Coronary artery (tissue), 2 donors: ENCODE measurements at places on chromosomes 3 and 15.

DNA sequence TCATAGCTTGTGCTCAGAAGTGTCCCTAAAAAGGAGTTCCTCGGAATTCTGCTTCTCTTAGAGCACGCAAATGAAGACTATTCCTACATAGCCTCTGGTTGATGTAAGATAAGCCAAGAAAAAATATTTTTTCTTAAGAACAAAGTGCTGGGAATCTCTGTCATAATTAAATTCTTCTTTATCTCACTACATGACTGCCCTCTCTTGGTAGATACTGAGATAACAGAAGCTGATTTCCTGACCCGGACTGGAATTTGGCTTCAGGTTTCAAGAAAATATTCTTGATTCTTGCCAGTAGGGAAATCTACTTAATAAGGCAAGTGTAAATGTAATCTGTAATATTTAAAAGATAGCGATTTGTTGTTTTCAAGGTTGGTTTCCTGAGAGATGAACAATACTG lies 31.3 kb upstream of the SETMAR start:
- no peak for DNase-seq

- no peak for DNase-seq
Observed at GRCh38 chr15:38186507-38186906, 66.1 kb upstream of the SPRED1 start.

DNA sequence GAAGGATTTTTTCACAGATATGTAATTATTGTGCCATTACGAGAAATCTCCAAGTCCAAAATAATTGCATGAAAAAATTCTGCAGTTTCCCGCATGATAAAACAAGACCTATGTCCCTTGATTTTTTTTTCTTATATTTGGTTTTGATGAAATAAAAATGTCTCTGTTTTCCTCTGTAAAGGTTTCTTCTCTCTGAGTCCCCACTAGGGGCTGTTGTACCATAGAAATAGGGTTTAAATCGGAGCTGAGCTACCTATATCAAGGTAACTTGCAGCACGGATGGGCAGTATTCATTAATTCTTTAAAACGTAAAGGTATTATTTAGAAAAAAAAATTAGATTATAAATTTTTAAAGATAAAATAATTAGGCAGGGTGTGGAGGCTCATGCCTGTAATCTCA lies 66.6 kb upstream of the IGF1R start:
- no peak for DNase-seq

GRCh38 chr15:40327457-40327856 lies 4.0 kb downstream of the INAFM2 start:
- DNase-seq = no peak

GRCh38 chr15:100405179-100405578 lies 63.4 kb upstream of the ADAMTS17 start:
- no peak for DNase-seq

DNA sequence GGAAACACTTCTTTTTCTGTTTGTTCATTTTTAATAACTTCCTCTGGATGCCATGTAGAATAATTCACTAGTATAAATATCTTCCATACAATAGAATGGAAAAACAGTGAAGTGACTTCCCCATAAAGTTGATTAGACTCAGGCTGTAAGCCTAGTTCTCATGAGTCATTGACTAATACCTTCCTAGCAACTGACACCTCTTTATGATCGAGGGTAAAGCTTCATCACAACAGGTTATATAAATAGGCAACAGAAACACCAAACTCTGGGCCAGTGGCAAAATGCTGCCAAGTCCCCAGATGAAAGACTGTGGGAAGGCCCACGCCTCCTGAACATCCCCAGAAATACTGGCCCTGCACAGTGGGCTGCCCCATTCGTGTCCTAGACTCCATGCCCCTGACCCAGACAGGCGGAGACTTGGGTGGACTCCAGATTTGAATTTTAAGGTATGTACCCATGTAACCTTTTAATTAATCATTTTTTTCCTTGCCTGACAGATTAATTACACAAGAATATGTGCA lies 71.3 kb upstream of the TBC1D23 start:
- DNase-seq = no peak

GRCh38 chr3:5606884-5607472 lies 419.5 kb downstream of the EDEM1 start:
- no peak for DNase-seq

DNA sequence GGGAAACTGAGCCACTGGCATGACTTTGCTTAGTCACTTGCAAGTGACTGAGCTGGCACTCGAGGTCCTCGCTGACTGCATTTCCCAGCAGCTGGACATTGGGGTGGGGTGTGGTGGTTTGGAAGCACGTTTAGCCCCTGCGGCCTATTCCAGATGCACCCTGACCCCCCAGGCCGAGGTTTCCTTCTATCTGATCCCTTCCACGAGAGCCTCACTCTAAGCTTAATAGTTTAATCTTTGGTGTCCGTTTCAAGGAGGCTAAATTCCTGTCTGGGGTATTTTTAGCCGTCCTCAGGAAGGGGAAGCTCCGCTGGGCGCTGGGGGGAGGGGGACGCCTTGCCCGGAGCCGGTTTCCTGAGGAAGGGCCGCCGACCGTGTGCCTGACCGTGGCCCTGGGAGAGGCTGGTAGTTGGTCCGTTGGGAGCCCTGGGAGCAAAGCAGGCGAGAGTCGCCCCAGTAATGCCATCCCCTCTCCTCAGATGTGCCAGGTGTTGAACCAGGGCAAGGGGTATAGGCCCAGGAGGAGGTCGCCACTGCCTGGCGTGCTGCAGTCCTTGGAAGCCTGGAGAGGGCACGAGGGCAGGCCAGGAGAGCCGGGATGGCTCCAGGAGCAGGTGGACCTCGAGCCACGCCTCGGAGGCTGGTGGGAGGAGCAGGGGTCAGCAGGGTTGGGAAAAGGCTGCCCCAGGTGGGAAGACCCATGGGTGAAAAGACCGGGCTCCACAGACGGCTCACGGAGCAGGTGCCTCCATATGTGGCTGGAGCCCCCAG lies 37.2 kb downstream of the IDH2 start:
- DNase-seq = no peak

GRCh38 chr3:24199775-24200247 lies 254.7 kb downstream of the NR1D2 start:
- DNase-seq = no peak

GRCh38 chr15:96576596-96576995 lies 246.1 kb downstream of the NR2F2 start:
- DNase-seq = no peak

GRCh38 chr15:89829161-89829560 lies 14.5 kb upstream of the ANPEP start:
- DNase-seq = no peak

DNA sequence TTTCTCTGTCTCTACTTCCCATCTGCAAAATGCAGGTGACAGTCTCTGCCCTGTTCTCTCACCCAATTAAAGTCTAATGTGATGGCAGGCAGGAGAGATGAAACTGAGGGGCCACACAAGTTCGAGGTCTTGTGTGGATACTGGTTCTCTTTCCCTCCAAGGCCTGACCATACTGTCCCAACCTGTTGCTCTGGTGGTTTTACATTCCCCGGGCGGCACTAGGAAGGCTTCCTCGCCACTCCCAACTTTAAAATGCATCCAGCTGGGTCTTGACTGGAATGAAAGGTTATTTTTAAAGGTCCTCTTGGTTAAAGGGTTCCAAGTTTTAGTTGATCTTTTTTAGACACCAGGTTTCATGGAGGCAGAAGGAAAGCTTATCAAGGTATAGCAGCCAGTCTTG lies 37.2 kb downstream of the WHAMM start:
- no peak for DNase-seq

DNA sequence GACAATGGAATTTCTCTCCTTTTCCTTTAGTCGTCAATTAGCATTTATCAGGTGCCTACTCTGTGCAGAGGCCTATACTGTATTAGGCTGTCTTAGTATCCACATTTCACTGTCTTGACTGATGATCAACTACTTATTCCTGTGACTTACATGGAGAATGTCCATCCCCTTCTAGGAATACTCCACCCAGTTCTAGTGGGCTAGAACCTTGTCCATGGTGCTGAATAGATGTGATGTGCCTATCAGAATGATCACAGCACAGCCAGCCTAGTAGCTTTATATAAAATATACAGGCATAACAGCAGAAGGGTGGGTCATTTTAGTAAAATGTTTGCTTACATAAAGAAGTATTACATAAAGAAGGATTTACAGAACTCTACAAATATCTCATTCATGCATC lies 621.4 kb downstream of the PDCD6IP start:
- DNase-seq = no peak

DNA sequence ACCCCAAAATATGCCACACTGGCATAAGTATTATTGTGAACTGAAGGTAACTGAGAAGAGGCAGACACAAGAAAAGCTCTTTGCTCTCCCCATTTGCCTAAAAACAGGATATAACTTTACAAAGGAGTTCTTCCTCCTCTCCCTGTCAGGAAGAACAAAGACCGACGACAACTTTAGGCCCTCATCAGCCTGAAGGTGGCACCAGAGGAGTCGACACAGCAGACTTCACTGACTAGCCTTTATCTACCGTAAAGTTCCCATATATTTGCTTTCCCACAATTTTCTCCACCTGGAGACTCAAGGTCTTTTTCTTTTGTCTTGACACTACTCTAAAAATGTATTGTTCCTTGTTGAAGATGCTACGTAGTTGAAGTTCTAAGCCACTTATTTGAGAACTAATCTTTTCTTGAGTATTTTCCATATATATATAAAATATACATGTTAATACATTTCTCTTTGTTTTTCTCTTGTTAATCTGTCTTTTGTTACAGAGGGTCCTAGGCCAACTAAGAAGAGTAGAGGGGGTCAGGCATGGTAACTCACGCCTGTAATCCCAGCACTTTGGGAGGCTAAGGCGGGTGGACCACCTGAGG lies 16.2 kb upstream of the XIRP1 start:
- no peak for DNase-seq

GRCh38 chr3:16112910-16113504 lies 61.5 kb upstream of the GALNT15 start:
- DNase-seq = no peak

- no peak for DNase-seq
Observed at GRCh38 chr3:120300971-120301370, 15.9 kb upstream of the GPR156 start.

- DNase-seq = no peak
Observed at GRCh38 chr3:165919284-165919683, 82.1 kb upstream of the BCHE start.

DNA sequence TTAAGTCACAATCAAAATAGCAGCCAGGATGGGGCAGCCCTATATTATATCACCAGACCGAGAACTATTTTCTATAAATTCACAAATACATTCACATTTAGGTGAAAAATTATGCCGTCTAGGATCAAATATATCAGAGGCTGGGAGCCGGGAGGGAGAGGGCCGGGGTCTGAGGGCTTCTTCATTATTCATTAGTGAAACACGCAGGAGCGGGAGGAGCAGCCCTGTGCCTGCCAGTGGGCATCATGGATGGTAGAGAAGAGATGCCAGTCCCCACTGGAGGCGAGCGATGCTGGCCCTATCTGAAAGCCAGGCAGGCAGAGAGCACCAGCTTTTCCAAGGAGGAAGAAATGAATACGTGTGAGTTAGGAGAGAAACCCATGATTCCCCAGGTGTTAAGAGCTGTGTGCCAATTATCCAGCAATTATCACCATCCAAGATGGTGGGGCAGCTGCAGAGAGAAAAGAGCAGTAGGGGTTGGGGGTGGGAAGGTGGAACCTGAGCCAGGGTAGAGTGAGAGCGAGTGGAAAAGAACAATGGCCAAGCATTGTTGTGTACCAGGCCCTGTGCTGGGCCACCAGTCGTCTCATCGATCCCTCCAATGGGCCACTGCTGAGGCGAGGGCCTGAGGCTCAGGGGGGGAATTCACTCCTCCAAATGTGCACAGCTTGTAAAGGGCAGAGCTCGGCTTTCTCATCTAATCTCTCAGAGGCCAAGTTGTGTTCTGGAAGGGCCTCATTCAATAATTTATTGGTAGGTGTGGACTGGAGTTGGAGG lies 261.3 kb upstream of the TLE3 start:
- DNase-seq = peak; percentile 62

DNA sequence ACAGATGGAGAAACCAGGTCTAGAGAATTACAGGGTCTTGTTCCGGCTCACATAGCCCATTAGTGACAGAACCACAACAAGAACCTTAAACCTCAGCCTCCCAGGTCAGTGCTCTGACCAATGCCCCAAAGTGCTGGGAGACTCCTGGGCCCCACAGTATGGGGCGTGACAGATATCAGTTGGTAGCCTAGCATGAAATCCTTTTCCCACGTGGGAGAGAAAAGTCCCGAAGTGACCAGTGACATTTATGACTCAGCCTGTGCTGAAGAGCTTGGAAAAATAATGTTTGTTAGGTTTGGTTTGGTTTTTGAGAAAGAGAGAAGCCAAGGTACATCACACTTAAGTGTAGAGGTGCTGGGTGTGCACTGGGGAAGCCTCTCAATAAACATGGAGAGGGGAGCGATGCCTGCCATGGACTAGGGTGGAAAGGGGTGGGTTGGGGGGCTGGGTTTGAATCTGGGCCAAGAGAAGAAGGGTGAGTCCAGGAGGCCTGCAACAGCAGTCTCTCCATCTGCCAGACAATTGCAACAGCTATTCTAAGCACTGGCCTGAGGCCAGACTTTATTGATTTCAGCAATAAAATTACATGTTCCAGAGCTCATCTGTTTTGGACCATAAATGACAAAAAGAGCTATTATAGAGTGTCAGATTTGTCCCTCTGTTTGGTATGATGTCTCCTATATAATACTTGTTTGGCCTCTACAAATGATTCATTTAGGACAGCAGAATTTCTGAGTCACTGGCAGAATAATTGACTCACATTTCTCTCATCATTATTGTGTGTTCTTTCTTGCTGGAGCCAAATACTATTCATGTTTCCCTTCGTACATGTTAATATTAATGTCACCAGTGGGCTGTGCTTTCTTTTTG lies 43.4 kb downstream of the C2CD4A start:
- DNase-seq = no peak

GRCh38 chr3:15660055-15660935 lies 58.8 kb downstream of the BTD start:
- DNase-seq = no peak

DNA sequence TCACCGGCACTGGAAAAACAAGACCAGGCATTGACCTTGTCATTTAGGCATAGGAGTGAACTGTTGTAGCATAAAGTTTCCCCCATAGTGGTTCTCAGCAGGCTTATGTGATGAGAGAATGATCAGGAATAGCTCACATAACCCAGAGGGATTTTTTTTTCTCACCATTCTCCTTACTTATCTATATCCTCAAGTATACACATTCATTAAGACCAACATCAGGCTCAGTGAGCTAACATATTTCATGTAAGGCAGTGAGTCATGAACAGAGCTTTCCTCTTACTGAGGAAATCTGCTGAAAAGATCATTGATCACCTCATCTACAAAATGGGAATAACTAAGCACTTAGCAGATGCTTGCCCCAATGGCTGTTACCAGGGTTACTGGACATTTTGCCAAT lies 396.6 kb upstream of the TMCO5A start:
- no peak for DNase-seq
